ENCODE measurements at places on chromosomes 6 and 20. TPM values are rescaled to one million over a fixed set of nuclear protein-coding genes. Genes with fewer than 3 reads are reported as not detected.

NR2E1 gene
- total RNA-seq = not detected

COL20A1 gene
- total RNA-seq = not detected

CST3 gene
- total RNA-seq = 1,757 TPM

HLA-DPB1 gene
- total RNA-seq = 61.8 TPM

FAM135A gene
- total RNA-seq = 30.8 TPM

TRIM39 gene
- 22.2 TPM for total RNA-seq

HM13 gene
- total RNA-seq = 86.7 TPM

NKX2-2 gene
- not detected for total RNA-seq

DNA sequence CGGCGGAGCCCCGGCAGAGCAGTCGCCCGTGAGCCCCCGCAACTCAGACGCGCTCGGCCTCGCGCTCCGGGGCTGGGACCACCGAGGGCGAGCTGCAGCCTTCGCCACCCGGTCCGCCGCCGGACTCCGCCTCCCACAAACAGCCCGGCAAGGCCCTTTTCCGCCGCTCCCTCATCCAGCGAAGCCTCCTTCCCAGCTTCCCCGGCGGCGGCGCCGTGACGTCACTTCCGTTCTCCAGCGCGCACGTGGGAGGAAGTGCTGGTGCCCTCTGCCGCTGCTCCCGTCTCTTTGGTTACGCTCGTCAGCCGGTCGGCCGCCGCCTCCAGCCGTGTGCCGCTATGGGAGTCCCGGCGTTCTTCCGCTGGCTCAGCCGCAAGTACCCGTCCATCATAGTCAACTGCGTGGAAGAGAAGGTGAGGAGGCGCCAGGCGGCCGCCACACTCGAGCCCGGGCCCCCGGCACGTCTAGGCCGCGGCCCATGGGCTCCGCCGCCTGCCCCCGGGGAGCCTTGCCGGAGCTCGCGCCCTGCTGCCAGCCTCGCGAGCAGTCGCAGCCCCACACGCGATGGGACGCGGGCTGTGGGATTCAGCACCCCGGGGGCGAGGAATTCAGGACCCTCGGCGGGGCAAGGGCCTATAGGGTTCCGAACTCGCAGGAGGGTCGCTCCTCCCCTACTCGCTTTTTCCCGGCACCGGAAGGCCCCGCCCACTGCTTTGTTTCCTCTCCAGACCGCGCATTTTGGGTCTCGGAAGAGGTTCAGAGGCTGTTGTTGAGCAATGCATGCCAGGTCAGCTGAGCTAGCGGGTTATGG lies at the start of gene XRN2:
Gene XRN2 (plus strand): TSS at position 271 of the 811 bp plus-strand sequence. CDS start 68 bp downstream, at position 339.
- H3K36me3 ChIP-seq = no peaks in the 10 kb centered on the region
- H3K27me3 ChIP-seq = no peaks in the 10 kb centered on the region
- peak; percentile 90 for DNase-seq
- H3K4me3 ChIP-seq = peak within 1 kb of the TSS; percentile 96
- peak within 1 kb of the TSS; percentile 97 for H3K27ac ChIP-seq
- H3K4me1 ChIP-seq = peaks cover 26% of the 10 kb centered on the region

GRCh38 chr6:21899708-21900107 lies 306.2 kb downstream of the SOX4 start:
- H3K4me3 ChIP-seq = no peak overlapping the region
- no peaks in the 10 kb centered on the region for H3K4me1 ChIP-seq
- H3K36me3 ChIP-seq = no peaks in the 10 kb centered on the region
- no peak for DNase-seq
- H3K27ac ChIP-seq = no peak overlapping the region

GRCh38 chr6:163192591-163192990 lies 221.9 kb upstream of the QKI start:
- no peaks in the 10 kb centered on the region for H3K27me3 ChIP-seq
- H3K27ac ChIP-seq = peak overlapping the region; percentile 80
- no peak overlapping the region for H3K4me3 ChIP-seq
- H3K36me3 ChIP-seq = no peaks in the 10 kb centered on the region
- DNase-seq = no peak

GRCh38 chr20:33167859-33168258 lies at the start of gene BPIFA2:
TSS of gene BPIFA2 (plus strand) at chr20:33168159. CDS start at chr20:33169146, 987 bp downstream.
- H3K36me3 ChIP-seq = no peaks in the 10 kb centered on the region
- H3K27me3 ChIP-seq = no peaks in the 10 kb centered on the region
- H3K27ac ChIP-seq = no peak within 1 kb of the TSS

DNA sequence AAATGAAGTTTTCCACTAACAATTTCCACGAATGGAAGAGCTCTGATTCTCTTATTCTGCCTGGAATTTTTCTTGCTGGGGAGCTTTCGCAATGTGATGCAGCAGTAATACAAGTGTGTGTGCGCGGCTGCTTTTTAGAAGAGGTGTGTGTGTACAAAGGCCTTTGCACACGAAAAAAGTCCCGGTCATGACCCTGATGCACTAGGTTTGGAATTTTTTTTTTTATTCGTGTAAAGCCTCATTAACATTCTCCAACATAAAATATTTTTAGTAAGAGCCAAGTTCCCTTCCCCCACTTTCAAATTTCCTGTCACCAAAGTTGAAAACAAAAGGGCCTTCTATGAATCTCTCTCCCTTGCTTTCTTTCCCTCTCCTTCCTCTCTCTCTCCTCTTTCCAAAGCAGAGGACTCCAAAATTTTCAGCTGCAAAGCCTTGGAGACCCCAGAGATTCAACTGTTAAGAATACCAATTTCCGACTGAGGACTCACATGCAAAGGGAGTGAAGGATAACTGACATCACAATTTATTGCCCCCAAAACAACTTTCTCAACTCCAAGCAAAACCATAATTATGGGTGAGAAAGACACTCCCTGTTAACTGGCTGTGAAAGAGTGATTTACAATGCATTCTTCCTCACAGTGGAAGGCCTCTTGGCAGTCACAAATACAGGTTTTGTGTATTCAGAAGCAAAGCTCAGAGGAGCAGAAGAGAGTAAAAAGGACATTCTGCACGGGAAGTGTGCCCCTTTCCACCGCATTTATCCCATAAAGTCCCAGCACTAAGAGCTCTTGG lies 421.2 kb upstream of the JARID2 start:
- no peak for DNase-seq
- H3K27me3 ChIP-seq = no peaks in the 10 kb centered on the region
- H3K36me3 ChIP-seq = no peaks in the 10 kb centered on the region
- no peak overlapping the region for H3K4me3 ChIP-seq
- H3K4me1 ChIP-seq = peaks cover 37% of the 10 kb centered on the region

DNA sequence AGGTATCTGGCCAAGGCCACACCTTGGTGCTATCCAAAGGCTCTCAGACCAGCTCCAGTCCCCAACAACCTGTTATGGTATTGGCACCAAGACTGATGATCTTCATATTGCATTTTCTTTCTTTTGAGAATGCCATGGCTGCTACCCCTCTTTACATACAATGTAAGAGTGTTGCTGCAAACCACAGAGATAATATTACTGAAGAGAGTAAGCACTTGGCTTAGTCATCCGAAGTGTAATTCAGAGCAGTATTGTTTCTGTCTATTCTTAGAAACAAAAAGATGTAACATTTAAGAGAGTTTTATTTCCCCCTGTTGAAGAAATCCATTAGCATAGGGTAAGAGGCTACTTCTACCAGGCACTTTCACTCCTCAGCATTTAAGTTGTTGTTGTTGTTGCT lies 212.5 kb downstream of the C6orf118 start:
- no peaks in the 10 kb centered on the region for H3K27me3 ChIP-seq
- H3K36me3 ChIP-seq = no peaks in the 10 kb centered on the region
- no peak overlapping the region for H3K4me3 ChIP-seq

DNA sequence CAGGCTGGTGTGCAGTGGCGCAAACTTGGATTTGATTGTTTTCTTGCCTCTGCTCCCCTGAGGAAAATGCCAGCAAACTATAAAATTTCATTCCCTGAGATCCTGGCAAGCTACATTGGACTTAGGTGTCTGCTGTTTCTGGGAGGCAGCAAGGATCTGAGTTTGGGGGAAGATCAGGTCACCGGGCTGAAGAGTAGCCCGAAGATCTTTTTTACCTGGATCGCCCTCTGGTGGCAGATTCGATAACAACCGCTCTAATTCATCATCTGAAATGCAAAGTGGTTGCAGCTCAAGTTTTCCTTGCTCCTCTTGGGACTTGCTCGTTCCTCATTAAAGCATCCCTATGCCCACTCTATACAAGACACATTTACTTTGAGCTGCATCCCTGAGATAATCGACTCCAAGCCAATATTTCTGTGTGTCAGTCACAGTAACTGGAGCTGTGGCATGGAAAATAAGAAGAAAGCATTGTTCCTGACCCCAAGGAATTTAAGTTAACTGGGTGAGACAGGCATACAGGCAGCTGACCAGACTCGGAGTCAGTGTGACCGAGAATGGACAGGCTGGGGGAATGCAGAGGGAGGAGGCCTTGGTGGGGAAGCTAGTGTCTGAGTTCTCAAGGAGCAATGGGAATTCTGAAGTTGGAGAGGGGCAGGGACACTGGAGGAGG lies 131.8 kb upstream of the PROKR2 start:
- H3K36me3 ChIP-seq = no peaks in the 10 kb centered on the region
- no peaks in the 10 kb centered on the region for H3K4me1 ChIP-seq
- H3K27ac ChIP-seq = no peak overlapping the region
- DNase-seq = peak; percentile 72

GRCh38 chr20:24751551-24751950 lies 197.5 kb upstream of the CST7 start:
- H3K27me3 ChIP-seq = no peaks in the 10 kb centered on the region
- DNase-seq = no peak
- no peaks in the 10 kb centered on the region for H3K36me3 ChIP-seq
- H3K27ac ChIP-seq = no peak overlapping the region

- DNase-seq = peak; percentile 33
- no peaks in the 10 kb centered on the region for H3K36me3 ChIP-seq
- H3K4me1 ChIP-seq = no peaks in the 10 kb centered on the region
- H3K27me3 ChIP-seq = no peaks in the 10 kb centered on the region
Observed at GRCh38 chr6:30820193-30820592, 64.1 kb upstream of the DDR1 start.

DNA sequence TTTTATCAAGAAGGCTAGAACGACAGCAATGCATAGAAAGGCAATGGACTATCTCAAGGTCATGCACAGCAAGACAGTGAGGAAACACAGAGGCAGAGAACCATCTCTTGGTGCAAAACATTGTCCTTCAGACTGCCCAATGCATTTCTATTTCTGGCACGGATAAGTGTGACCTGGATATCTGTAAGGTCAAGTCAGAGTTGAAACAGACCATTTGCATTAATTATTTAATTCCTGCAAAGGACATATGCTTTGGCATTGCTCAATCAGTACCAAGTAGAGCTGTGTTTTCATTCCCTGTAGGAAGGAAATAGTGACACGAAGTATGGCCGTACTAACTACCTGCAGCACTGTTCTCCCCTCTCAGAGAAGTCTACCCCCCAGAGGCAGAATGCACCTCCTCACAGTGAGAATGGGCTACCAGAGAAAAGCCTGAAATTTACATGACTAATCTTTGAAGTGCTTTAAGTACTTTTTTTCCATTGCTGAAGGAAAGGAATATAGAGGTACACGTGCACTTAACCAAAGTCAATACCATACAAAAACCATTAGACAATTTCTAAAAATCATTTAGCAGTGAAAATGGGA lies 32.1 kb upstream of the GSTA4 start:
- no peaks in the 10 kb centered on the region for H3K27me3 ChIP-seq
- no peak overlapping the region for H3K27ac ChIP-seq
- DNase-seq = no peak
- no peak overlapping the region for H3K4me3 ChIP-seq
- peaks cover 7% of the 10 kb centered on the region for H3K4me1 ChIP-seq
- no peaks in the 10 kb centered on the region for H3K36me3 ChIP-seq

GRCh38 chr6:52519618-52520017 lies 57.2 kb downstream of the TRAM2 start:
- H3K27me3 ChIP-seq = no peaks in the 10 kb centered on the region
- DNase-seq = no peak
- H3K36me3 ChIP-seq = no peaks in the 10 kb centered on the region
- H3K27ac ChIP-seq = peak overlapping the region; percentile 82
- H3K4me3 ChIP-seq = no peak overlapping the region
- peaks cover 31% of the 10 kb centered on the region for H3K4me1 ChIP-seq

DNA sequence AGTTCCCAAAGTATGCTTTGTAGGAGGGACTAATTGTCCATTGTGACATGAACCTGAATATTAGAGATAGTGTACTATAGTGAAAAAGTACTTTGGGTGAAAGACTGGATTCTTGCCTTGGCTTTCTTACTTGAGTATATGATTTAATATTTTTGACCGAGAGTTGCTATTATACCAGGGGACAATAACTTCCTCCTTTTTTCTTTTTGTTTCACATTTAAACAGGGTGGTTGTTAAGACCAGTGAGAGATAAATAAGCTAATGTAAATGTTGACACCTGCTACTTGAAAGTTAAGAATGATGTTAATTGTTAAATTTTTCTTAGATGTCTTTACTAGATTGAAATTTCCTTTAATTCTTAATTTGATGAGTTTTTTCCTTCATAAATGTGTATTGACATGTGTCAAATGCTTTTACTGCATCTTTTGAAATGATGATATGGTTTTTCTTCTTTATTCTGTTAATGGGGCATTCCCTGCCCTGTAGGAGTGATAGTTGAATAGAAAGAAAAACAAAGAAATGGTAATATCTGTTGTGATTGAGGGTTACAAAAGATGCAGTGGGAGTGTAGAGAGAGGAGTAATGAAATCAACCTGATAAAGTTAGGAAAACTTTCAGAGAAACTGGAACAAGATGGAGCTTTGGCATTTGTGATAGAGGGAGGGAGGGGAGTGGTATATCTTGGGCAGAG lies 48.4 kb downstream of the ZFAND3 start:
- no peak overlapping the region for H3K27ac ChIP-seq
- DNase-seq = no peak
- no peaks in the 10 kb centered on the region for H3K36me3 ChIP-seq
- H3K4me1 ChIP-seq = peaks cover 47% of the 10 kb centered on the region
- no peak overlapping the region for H3K4me3 ChIP-seq

DNA sequence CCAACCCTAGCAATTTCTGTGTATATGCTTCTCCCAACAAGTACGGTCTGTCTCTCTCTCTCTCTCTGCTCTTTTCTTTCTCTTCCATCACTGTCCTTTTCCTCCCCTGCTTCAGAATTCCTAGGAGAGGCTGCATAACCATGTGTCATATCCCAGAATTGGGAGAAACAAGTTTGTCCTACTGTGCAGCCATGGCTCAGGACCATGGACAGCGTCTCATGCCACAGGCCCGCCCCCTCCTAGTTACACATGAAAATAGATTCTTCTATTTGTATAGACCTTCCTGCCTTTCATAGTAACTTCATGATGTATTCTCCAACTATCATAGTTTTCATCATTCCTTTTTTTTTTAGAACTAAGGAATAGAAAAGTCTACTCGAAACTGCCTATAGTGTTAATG lies 98.0 kb downstream of the FNDC1 start:
- no peaks in the 10 kb centered on the region for H3K36me3 ChIP-seq
- no peak overlapping the region for H3K27ac ChIP-seq
- no peaks in the 10 kb centered on the region for H3K4me1 ChIP-seq
- no peaks in the 10 kb centered on the region for H3K27me3 ChIP-seq

- no peak overlapping the region for H3K27ac ChIP-seq
- DNase-seq = no peak
- no peaks in the 10 kb centered on the region for H3K4me1 ChIP-seq
- H3K27me3 ChIP-seq = no peaks in the 10 kb centered on the region
- H3K4me3 ChIP-seq = no peak overlapping the region
Observed at GRCh38 chr20:14449323-14449722, 111.9 kb upstream of the FLRT3 start.

All from tibial nerve (tissue), 4 donors.